ENCODE measurements at places on chromosomes 11 and 22. TPM values are rescaled to one million over a fixed set of nuclear protein-coding genes. Genes with fewer than 3 reads are reported as not detected.

- peaks cover 26% of the 10 kb centered on the region for H3K4me1 ChIP-seq
- no peak overlapping the region for H3K27ac ChIP-seq
- H3K4me3 ChIP-seq = no peak overlapping the region
- DNase-seq = no peak
- no peaks in the 10 kb centered on the region for H3K27me3 ChIP-seq
- no peaks in the 10 kb centered on the region for H3K36me3 ChIP-seq
Measured at GRCh38 chr22:44051358-44051757, 27.3 kb downstream of the PARVB start.

DNA sequence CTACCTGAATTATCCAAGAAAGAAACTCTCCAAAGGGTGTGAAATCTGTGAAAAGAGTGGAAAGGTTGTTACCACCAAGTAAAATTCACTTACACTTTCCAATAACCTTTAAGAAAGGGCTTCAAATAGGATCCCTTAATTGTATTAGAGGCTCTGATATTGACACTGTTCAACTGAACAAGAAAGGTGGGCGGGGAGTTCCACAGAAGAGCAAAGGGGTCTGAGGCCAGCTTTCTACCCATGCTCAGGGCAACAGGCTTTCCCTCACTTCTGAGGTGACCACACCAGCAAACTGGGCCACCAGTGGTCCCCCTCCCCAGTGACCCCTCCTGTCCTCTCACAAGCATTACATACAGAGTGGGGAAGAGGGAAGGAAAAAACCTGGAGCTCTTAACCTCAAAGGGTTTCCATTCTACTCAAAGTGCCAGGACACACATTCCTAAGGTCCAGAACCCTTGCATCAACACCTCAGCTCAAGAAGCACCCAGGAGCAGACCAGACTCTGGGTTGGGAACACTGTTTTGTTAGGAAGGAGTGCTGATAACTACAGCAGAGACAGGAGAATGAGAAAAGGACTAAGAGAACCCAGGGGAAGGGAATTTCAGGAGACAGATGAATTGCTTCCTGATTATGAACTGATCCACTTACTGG, 71.6 kb upstream of the AKIP1 start:
- H3K36me3 ChIP-seq = no peaks in the 10 kb centered on the region
- H3K27me3 ChIP-seq = no peaks in the 10 kb centered on the region
- DNase-seq = no peak
- no peak overlapping the region for H3K4me3 ChIP-seq
- peaks cover 35% of the 10 kb centered on the region for H3K4me1 ChIP-seq

Gene RBMXL2
- total RNA-seq = not detected

- H3K27me3 ChIP-seq = no peaks in the 10 kb centered on the region
- no peaks in the 10 kb centered on the region for H3K4me1 ChIP-seq
- DNase-seq = no peak
- no peak overlapping the region for H3K4me3 ChIP-seq
- H3K36me3 ChIP-seq = no peaks in the 10 kb centered on the region
Measured at GRCh38 chr11:7714786-7715185, 8.5 kb upstream of the OVCH2 start.

DNA sequence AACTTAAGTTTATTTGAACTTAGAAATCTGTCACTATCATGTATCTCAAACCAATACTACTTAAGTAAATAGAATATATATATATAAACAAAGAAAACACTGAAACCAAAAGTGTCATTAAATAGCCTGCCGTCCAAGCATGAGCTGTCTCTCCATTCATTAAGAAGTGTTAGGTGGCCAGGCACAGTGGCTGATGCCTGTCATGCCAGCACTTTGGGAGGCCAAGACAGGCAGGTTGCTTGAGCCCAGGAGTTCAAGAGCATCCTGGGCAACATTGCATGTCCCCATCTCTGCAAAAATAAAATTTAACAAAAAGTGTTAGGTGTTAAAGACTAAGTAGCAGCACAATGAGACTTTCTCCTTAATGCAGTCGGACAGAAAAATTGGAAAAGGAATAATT, 14.0 kb downstream of the CD6 start:
- no peaks in the 10 kb centered on the region for H3K36me3 ChIP-seq
- no peaks in the 10 kb centered on the region for H3K4me1 ChIP-seq
- H3K27me3 ChIP-seq = no peaks in the 10 kb centered on the region
- H3K27ac ChIP-seq = no peak overlapping the region

DNA sequence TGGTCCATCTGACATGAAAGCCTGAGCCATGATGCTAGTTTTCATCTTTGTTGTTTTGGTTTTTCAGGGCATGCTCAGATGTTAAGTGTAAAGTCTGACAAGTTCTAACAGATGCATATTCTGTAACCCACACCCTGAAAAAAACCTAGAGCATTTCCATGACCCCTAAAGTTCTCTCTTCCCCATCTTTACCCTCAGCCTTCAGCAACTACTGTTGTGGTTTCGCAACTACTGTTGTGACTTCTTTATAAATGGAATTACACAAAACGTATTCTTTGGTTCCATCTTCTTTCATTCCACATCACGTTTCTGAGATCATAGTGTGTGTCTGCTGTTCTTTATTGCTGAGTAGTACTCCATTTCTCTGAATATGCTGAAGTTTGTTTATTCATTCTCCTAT, 65.1 kb upstream of the LDLRAD3 start:
- H3K27me3 ChIP-seq = no peaks in the 10 kb centered on the region
- no peak for DNase-seq
- no peak overlapping the region for H3K4me3 ChIP-seq
- H3K36me3 ChIP-seq = no peaks in the 10 kb centered on the region
- H3K27ac ChIP-seq = no peak overlapping the region

Gene MRPL16
- 15.9 TPM for total RNA-seq

DNA sequence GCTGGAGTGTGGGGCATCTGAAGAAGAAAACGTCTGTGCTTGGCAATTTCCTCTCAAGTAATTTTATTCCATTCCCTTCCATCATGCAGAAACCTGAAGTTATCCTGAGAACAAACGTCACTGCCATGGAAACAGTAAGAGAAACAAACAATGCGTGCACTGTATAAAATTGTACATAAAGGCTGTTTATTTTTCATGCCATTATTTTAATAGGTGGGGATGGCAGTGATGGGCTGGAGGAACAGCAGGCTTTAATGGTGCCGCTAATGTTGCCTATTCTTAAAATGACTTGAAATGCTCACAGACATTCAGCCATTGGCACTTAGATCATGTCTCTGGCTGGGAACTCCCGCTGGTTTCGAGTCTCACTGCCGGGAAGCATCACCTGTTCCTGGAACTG, 7.5 kb upstream of the SEZ6L start:
- no peak for DNase-seq
- no peak overlapping the region for H3K27ac ChIP-seq
- H3K4me1 ChIP-seq = no peaks in the 10 kb centered on the region
- no peaks in the 10 kb centered on the region for H3K27me3 ChIP-seq

GRCh38 chr22:29098296-29098695, 25.5 kb downstream of the KREMEN1 start:
- DNase-seq = no peak
- H3K4me1 ChIP-seq = no peaks in the 10 kb centered on the region
- H3K27me3 ChIP-seq = no peaks in the 10 kb centered on the region
- no peak overlapping the region for H3K4me3 ChIP-seq
- H3K36me3 ChIP-seq = no peaks in the 10 kb centered on the region

DNA sequence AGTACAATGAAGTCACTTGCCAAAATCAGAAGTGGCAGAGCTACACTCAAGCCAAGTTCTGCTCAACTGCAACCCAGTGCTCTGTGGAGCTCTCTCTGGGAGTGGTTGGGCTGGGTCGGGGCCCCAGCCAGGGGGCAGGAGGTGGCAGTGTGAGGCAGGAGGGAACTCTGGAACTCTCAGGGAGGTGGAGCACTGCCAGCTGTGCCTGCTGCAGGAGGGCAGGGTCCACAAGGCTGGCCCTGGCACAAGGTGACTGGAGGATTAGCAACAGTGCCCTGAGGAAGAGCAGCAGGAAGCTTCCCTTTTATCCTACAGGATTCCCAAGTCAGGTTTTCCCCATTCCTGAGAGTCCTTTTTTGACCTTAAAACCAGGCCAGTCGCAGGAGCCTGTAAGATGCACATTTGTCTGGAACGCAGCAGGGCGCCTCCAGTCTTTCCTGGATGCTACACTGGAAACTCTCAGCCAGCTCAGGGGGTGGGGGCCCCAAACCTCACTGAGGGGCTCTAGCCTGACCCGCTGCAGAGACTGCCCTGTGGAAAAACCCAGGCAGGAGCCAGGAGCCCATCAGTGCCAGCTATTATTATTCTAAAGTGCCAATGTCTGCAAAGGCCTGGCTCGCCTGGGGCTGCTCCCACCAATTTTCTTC, 31.8 kb downstream of the DKK3 start:
- H3K4me1 ChIP-seq = peaks cover 32% of the 10 kb centered on the region
- peak overlapping the region; percentile 80 for H3K27ac ChIP-seq
- no peaks in the 10 kb centered on the region for H3K36me3 ChIP-seq
- DNase-seq = peak; percentile 51
- H3K4me3 ChIP-seq = no peak overlapping the region

GRCh38 chr11:100629671-100630070, 57.4 kb upstream of the ARHGAP42 start:
- no peaks in the 10 kb centered on the region for H3K36me3 ChIP-seq
- H3K27ac ChIP-seq = no peak overlapping the region
- H3K27me3 ChIP-seq = no peaks in the 10 kb centered on the region

GRCh38 chr22:39518996-39519680, 1.2 kb upstream of the ATF4 start:
- H3K4me1 ChIP-seq = peaks cover 39% of the 10 kb centered on the region
- peaks cover 23% of the 10 kb centered on the region for H3K36me3 ChIP-seq
- no peak for DNase-seq

GRCh38 chr22:18085188-18085587, 7.4 kb downstream of the PEX26 start:
- no peak overlapping the region for H3K27ac ChIP-seq
- peaks cover 83% of the 10 kb centered on the region for H3K36me3 ChIP-seq
- DNase-seq = no peak
- H3K27me3 ChIP-seq = no peaks in the 10 kb centered on the region

- H3K4me1 ChIP-seq = no peaks in the 10 kb centered on the region
- H3K36me3 ChIP-seq = peaks cover 4% of the 10 kb centered on the region
- DNase-seq = no peak
- no peak overlapping the region for H3K27ac ChIP-seq
Measured at GRCh38 chr22:43078522-43078921, 10.7 kb downstream of the TTLL1 start.

- H3K27me3 ChIP-seq = no peaks in the 10 kb centered on the region
- no peak for DNase-seq
- H3K4me1 ChIP-seq = peaks cover 18% of the 10 kb centered on the region
- no peak overlapping the region for H3K27ac ChIP-seq
- H3K4me3 ChIP-seq = no peak overlapping the region
Measured at GRCh38 chr11:45896422-45896984, 10.6 kb downstream of the FREY1 start.

Gene DSCAML1
- total RNA-seq = 1.6 TPM

- H3K4me1 ChIP-seq = no peaks in the 10 kb centered on the region
- no peak for DNase-seq
- no peak overlapping the region for H3K4me3 ChIP-seq
- no peaks in the 10 kb centered on the region for H3K36me3 ChIP-seq
- no peak overlapping the region for H3K27ac ChIP-seq
- no peaks in the 10 kb centered on the region for H3K27me3 ChIP-seq
Measured at GRCh38 chr11:117580866-117581265, 216.2 kb downstream of the DSCAML1 start.

GRCh38 chr11:67411785-67412152, 3.7 kb upstream of the CARNS1 start:
- H3K36me3 ChIP-seq = no peaks in the 10 kb centered on the region
- no peak overlapping the region for H3K27ac ChIP-seq
- DNase-seq = no peak
- H3K4me3 ChIP-seq = no peak overlapping the region
- H3K27me3 ChIP-seq = no peaks in the 10 kb centered on the region

DNA sequence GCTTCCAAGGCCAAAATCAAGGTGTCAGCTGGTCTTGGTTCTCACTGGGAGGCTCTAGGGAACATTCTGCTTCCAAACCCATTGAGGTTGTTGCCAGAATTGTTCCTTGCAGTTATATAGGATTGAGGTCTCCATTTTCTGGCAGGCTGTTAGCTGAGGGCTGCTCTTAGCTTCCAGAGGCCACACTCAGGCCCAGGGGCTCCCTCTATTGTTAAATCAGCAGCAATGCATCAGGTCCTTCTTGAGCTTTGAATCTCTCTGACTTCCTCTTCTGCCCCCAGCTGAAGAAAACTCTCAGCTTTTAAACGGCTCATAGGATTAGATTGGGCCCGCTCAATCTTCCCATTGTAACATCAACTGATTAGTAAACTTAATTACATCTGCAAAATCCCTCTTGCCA, 39.3 kb upstream of the BSX start:
- no peak overlapping the region for H3K27ac ChIP-seq
- H3K36me3 ChIP-seq = no peaks in the 10 kb centered on the region
- peaks cover 6% of the 10 kb centered on the region for H3K4me1 ChIP-seq

Gene MOV10L1
- 0.86 TPM for total RNA-seq

DNA sequence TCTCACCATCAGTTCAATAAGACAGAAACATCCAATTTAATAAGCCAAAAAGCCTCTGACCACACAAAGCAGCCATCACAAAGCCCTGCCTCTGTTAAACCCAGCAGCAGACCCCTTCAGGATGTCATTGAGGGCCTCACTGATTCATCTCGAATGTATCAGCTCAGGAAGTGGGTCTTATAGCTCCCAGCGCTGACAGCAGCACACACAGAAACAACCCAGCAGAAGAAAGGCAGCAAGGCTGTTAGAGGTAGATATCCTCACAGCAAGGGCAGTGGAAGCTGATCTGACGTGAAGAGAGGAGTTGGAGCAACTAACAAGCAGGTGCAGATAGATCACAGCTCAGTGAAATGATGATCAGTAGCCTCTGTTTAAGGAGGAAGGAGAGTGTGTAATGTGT, 86.2 kb upstream of the NCAM1 start:
- H3K27ac ChIP-seq = no peak overlapping the region
- no peak overlapping the region for H3K4me3 ChIP-seq
- H3K27me3 ChIP-seq = no peaks in the 10 kb centered on the region
- H3K4me1 ChIP-seq = no peaks in the 10 kb centered on the region
- H3K36me3 ChIP-seq = no peaks in the 10 kb centered on the region
- no peak for DNase-seq

Gene DLG2
- 8.4 TPM for total RNA-seq

DNA sequence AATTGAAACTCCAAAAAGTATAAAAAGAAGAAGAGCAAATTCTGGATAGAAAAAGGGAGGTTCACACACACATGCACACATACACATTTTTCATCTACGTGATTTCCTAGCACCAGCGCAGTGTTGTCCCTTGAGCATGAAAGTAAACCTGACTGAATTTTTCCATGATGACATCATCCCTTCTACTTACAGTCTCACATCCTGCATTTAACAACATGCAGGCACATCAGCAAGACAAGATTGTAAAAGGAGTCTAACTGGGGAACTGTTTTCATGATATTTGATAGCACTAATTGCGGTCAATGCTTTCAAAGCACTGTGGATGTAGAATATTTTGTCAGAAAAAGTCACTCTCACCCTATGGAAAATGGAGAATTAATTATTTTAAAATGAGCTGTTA, 36.6 kb downstream of the GAS2 start:
- H3K4me1 ChIP-seq = no peaks in the 10 kb centered on the region
- no peak for DNase-seq
- H3K36me3 ChIP-seq = no peaks in the 10 kb centered on the region
- H3K4me3 ChIP-seq = no peak overlapping the region

Measured in upper lobe of left lung (tissue), 6 donors.